ENCODE measurements at places on chromosomes 5 and 9.

DNA sequence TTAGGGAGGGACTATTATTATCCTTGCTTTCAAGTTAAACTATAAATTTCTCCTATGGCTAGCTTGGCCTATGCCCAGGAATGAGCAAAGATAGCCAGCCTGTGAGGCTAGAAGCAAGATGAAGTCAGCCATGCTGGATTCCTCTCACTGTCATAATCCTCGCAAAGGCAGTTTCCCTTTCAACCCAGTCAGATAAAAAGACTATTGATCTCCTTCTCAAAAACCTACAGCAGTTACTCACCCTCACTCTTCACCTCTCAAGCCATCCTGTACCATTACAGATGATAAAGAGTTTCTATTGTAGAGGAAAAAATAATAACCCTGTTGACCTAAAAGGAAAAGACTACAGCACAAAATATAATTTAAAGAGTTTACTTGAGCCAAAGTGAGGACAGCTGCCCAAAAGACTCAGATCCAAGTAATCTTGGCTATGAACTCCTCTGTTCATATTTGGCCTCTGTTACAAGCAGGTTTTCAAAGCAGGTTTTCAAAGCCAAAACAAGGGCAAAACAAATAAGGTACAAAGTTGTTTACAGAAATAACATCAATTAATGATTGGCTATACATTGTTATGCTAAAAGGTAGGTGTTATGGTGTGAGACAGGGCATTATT lies 41.7 kb downstream of the KCNV2 start:
- DNase-seq, result no peak

DNA sequence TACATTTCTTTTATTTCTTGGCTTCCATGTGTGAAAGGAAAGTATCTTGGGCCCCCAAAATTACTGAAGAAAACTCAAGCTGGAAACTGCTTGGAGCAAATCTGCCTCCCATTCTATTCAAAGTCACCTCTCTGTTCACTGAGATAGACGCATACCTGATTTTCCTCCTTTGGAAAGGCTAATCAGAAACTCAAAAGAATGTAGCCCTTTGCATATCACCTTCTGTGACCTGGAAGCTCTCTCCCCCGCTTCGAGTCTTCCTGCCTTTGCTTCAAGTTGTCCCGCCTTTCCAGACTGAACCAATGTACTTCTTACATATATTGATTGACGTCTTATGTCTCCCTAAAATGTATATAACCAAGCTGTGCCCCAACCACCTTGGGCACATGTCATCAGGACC lies 5.0 kb upstream of the RXFP3 start:
- no peak for DNase-seq

DNA sequence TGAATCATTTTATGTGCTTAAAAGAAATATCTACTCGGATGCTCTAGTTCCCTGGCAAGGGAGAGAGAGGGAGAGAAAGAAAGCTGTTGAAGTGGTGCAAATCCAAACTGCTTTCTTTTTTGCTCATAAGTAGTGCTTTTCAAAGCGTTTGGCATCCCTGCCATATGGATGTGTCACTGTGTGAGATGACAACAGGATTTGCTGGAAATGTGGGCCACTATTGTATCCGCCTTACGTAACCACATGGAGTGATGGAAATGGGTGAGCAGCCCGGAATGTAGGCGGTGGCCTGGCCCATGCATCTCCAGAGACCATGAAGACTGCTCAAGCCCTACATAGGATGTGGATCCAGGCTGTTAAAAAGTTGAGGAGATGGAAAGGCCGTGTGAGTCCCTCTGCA lies 30.8 kb downstream of the TJP2 start:
- DNase-seq, result no peak

DNA sequence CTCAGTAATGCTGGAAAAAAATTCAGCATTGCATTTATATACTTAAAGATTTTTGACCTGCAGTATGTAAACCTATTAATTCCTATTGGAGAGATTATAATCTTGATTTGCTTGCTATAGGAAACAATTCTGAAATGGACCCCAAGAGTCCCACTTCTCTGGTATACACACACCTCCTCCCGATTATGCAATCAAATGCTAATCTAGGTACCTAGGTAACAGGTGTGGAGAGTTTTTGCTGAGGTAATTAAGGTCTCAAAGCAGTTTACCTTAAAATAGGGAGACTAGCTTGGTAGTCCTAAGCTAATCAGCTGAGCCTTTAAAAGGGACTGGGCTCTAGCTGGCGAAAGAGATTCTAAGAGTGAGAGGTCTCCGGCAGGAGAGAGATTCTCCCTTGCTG lies 22.2 kb downstream of the ISOC1 start:
- DNase-seq, result no peak

DNA sequence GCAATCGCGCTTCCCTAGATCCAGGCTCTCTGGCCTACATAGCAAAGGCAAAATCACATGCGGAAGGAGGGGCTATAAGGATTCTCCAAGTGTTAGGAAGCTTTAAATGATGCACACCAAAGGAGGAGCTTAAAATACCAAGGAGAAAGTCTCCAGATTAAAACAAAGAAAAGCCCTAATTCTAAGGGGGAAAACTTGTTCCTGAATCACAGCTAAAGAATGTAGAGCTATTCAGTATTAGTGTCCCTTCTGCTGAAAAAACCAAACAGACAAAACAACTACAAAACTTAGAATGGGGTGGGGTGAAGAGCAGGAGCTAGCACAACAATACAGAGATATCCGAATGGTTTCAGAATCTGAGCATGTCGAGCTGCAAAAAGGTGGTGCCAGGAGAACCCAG lies 213.7 kb downstream of the DCP2 start:
- DNase-seq, result no peak

Data from fibroblast of the conjunctiva (primary cell).